ENCODE measurements at places on chromosomes 16 and 17.

DNA sequence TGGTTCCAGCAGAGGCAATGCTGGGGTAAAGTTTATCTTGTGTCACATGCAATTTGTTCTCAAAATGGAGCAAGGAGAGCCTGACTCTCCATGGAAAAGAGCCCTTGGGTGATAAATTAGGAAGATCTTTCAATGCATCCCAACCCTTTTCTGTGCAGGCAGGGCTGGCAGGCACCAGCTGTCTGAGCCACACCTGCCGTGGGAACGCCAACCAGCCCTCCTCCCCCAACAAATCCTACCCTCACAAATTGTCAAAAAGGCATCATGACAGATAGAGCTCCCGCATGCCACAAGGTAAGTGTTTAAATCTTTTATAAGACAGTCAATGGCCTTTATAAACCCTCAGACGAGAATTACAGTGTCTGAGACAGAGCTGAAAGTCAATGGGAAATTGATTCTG lies 418.5 kb upstream of the CDH5 start:
- no peak for DNase-seq

GRCh38 chr17:41107941-41108450 lies 2.8 kb downstream of the KRTAP4-9 start:
- no peak for DNase-seq

- no peak for DNase-seq
Observed at GRCh38 chr17:35372846-35373533, 431 bp downstream of the SLFN11 start.

DNA sequence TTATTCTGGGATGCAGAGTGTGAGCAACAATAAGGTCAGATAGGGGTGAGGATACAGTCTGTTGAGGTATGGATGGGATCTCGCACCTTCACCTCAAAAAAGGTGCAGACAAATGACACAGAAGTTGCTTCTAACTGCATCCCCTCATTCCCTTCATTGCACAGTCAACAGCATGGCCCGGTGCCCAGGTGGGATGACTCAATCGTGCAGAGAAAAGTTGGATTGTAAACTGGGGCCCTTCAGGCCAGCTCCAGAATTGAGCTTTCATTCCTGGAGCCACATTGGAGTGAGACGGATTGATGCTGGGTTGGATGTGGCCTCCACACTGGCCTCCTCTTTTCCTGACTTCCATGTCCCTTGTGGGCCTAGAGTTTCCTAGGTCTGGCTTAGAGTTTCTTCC lies 977.4 kb downstream of the KCNJ18 start:
- DNase-seq, result no peak

DNA sequence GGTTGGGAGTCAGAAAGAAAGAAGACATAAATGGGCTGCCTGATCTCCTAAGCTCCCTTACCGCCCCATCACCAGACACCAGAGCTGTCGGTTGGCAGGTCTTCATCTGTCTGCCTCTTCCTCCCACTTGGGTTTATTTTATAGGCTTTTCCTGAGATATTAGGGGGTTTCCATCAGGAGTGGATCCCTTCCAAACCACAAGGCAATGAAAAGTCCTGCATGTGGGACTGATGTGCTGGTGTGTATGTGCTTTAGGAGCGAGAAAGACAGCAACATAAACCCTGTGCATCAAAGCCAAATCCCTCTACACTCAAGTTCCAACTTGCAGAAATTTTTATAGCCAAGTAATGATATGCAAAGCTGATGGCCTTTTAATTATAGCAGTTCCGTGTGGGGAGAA lies 389.5 kb downstream of the SLC39A11 start:
- no peak for DNase-seq

GRCh38 chr17:13477180-13477611 lies 124.5 kb downstream of the HS3ST3A1 start:
- DNase-seq, result no peak

DNA sequence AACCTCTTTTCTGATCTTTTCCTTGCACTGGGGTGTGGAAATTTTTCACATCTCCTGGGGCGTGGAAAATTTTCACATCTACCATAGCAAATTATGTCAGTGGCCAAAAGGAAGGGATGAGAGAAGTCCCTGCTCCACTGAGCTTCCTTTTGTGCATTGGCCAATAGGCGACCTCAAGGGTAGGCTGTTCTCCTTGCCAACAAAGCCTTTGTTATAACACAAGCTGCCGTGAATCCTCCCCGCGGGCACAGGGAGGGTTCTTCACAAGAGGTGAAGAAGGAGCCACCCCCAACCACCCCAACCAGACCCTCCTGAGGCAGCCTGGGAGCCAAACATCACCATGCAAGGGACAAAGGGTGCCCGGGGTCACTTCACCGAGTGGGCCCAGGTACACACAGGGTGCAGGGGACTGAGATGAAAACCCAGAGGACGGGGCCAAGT lies 6.5 kb downstream of the SLC5A11 start:
- DNase-seq, result no peak

- no peak for DNase-seq
Observed at GRCh38 chr17:39143552-39144093, 7.8 kb downstream of the PLXDC1 start.

- DNase-seq, result no peak
Observed at GRCh38 chr17:48100160-48100559, 1.1 kb downstream of the CBX1 start.
